ENCODE measurements at places on chromosomes 5 and 9.

- no peak for DNase-seq
Measured at GRCh38 chr5:156124708-156125107, 202.3 kb upstream of the SGCD start.

- DNase-seq, result no peak
Measured at GRCh38 chr5:72515211-72515610, 8.0 kb upstream of the ZNF366 start.

- no peak for DNase-seq
Measured at GRCh38 chr9:124483481-124483880, 23.7 kb downstream of the NR5A1 start.

GRCh38 chr5:73493421-73493820 is 4.8 kb upstream of the BTF3 start:
- DNase-seq, result no peak

GRCh38 chr9:134291961-134292871 is 34.0 kb upstream of the RXRA start:
- DNase-seq, result no peak

- DNase-seq, result no peak
Measured at GRCh38 chr9:127980060-127980705, 606 bp downstream of the EEIG1 start.

DNA sequence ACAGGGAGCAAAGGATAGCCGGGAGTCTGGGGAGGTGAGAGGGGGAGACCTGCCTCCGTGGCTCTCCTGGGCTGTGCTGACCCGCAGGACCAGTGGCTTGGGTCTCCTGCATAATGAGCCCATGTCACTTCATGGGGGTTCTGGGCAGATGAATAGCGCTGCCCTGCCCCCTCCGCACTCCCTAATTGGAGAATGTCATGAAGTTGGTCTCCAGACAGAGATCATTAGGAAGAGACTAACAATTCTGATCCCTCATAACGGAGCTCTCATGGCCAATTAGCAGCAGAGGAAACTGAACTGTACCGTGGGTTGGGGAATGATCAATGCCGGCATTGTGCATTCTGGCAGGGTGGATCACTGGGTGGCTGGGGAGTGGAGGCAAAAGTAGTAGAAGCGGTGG is 186.1 kb downstream of the FSTL4 start:
- no peak for DNase-seq

DNA sequence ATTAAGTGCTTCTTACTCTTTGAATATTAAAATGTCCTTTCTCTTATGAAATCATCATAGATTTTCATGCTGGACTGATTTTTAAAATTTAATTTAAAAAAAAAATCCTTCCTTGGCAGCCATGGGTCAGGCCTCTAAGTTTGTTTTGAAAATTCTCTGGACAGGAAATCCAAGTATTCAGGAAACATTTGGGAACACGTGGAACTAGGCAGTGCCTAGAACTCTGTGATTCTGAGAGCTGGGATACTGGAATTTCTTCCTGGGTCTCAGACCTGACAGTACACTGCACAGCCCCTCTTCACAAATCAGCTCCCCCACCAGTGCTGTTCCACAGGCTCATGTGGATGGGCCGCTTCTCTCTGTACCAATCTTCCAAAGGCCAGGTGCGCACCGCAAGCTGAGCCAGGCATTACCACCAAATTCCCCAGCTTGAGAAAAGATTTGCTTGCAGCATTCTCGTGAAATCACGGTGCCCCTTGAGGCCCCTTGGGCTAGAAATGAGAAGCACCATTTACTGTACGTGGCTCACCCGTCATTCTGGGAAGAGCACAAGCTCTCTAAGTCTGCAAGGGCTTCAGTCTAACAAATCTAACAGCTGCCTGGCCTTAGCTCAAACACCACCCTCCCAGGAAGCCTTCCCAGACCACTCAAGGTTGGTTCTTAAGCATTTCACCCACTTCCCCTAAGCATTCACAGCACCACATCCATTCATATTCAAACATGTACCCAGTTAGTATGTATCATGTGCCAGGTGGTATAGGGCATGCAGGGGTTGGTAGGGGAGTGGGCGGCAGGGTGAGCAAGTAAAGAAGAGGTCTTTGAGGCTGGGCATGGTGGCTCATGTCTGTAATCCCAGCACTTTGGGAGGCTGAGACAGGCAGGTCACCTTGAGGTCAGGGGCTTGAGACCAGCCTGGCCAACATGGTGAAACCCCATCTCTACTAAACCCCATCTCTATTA is 26.5 kb downstream of the B4GALT1 start:
- peak; percentile 18 for DNase-seq

DNA sequence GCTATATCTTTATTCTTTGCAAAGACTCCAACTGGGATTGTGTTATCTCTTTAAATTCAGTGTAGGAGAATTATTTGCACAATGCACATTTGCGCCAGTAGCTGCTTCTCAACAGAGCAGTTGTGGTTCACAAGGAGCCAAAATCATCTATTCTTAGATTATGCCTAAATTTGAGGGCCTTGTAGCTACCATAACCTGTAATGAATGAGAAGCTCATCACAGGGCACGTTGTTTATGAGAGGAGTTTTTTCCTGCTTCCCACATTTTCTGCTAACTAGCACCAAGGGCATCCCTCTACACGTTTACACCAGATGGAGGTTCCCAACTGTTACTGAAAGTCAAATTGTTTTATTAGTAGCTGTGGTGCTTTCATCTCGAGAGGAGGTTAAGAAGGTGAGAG is 322.4 kb downstream of the TMEM161B start:
- no peak for DNase-seq

- no peak for DNase-seq
Measured at GRCh38 chr5:124912638-124913328, 166.3 kb upstream of the ZNF608 start.

DNA sequence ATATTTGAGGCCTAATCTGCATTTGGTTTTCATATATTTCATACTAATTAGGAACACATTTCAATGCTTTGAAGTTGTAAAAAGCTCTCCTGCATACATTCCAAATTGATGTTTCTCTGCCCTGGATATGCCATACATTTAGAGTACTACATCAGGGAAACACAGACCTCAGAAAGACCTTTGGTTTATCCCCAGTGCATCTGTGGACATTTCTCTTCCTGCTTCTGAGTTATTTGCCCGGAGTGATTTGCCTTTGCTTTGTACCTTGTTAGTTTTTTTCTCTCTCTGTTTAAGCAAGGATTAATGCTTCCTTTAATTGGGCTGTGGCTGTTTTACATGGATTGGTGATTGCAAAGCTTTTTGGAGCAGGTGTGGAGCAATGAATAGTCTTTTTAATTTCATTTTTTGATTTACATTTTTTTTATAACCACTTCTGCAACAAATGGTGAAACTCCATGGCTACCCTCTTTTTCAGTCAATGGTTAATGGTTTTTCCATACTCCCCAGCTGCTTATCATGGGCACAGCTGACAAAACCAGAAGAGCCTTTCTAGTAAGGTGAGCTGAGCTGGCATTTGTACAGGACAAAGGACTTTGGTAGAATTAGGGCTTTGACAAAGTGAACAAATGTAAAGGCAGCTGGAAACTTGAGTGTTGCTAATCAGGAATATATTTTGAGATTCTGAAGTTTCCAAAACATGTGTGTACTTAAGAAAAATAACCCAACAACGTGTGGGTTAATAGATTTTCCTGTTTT is 54.2 kb downstream of the ZSWIM6 start:
- no peak for DNase-seq

DNA sequence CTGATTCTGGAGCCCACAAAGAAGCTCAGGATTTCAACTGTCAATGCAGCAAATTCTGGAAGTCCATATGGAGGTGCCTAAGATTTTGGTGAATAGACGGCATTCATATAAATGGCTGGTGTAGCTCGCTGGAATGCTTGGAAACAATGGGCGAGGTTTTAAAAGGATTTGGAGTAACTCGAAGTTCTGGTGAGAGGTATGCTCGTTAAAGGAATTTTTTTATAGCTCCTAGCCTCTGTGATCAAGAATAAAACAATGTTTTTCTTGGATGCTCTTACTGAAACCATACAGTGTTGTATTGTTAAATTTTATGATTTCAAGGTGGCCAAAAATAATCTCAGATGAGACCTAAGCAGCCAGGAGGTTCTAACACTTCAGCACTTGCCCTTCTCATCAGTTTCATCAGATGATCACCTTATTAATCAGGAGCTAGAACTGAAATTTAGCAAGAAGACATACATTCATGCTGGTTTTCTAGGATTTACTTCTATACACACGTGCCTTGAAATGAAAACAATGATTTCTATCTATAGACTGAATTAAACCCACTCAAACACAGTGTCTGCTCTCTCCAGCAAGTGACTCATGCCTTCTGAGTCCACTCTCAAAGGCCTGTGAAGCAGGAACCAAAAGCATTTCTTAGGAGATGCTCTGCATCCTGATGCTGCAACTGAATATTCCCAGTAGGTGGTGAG is 79.2 kb downstream of the OTULIN start:
- no peak for DNase-seq

DNA sequence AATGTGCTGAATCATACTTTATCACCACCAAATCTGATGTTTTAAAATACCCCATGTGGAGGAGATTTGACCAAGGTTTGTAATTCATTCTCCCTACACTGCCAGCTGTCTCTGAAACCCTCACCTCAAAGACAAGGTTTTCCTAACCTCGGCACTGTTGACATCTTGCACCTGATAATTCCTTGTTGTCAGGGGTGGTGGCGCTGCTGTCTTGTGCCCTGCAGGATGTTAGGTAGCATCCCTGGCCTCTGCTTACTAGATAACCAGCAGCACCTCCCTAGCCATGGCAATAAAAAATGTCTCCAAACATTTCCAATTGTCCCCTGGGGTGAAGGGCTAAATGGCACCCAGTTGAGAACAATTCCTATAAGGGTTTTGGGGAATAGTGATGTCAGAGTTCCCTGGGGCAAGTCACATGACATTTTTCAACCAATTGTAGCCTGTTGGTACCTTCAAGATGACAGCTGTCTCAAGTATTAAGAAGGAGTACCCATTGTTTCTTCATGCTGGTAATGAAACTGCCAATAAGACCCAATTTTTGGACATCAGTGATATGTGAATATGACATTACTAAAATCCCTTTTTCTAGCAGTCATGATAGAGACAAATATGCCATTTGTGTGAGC is 160.6 kb upstream of the PLCXD3 start:
- no peak for DNase-seq

- DNase-seq, result peak; percentile 45
Measured at GRCh38 chr5:1542781-1543180, 19.0 kb upstream of the LPCAT1 start.

DNA sequence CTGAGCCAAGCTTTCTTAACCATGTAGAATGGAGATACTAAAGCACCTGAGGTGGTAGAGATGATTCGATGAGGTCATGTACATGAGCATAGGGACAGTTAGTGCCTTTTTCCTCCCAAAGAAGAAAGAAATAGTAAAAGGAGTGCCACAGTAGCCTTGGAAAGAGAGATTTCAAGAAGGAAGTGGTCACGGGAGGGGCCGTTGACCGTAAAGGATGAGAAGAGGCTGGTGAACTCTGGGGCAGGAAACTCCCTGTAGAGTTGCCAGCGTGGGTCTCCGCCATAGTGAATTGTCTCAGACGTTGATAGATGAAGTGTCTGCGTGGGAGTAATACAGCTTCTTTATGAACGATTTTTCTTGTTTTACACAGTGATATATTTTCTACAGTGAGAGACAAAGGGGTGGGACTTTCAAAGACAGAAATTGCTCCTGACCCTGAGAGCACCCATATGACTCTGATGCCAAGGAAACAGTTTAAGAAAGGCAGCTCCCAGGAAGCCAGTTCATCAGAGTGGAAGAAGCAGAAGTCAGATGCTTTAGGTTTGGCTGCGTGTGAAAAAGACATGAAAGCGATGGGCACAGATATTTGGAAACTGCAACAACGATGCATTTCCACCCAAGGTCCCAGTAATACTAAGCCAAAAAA is 41.3 kb downstream of the UGCG start:
- DNase-seq, result peak; percentile 34

DNA sequence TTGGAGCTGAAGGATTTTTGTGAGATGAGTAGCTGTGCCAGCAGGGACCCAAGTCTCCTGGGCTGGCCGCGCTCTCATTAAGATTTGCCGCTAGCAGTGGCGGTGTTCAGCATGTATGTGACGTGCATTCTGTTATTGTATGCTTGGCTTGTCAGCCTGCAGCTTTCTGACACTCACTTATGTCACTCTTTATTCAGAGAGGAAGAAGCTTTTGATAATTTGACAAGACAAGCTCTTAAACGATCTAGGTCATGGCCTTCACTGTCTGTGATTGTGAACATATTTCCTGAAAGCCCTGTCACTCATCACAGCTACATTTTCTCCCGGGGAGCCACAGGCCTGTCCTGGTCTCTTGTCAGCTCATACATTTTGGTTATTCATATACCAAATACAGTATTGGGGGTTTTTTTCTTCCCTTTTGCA is 98.2 kb upstream of the GRHPR start:
- no peak for DNase-seq

- no peak for DNase-seq
Measured at GRCh38 chr5:30112867-30113266, 1080.6 kb upstream of the CDH6 start.

GRCh38 chr9:21154018-21154608 is 12.3 kb downstream of the IFNA21 start:
- DNase-seq, result no peak

DNA sequence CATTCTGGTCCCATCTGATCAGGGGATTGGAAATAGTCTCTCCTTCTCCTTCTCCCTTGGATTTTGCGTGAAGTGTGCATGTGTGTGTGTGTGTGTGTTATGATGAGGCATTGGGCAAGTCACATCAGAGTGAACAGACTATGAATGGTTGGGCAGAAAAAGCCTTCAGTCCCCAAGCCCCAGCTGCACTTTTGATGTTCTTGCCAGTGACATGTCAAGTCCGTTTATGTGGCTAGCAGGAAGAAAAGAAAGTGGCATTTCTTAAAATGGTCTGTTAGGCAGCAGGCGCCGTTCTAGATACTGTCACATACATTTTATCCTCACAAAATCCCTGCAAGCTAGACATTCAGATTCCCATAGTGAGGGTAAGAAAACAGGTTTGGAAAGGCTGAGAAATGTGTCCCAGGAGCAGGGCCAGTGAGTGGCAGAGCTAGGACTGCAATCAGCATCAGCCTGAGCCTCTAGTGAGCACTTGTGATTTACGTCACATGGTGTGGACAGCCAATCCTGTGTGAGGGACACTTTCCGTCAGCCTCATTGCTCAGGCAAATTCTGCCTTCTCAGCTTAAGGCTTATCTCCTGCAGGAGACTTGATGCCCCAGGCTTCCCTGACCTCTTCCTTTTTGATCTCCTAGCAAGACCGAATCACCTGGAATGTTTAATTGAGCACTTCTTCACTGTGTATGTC is 60.4 kb downstream of the GLRA1 start:
- no peak for DNase-seq

DNA sequence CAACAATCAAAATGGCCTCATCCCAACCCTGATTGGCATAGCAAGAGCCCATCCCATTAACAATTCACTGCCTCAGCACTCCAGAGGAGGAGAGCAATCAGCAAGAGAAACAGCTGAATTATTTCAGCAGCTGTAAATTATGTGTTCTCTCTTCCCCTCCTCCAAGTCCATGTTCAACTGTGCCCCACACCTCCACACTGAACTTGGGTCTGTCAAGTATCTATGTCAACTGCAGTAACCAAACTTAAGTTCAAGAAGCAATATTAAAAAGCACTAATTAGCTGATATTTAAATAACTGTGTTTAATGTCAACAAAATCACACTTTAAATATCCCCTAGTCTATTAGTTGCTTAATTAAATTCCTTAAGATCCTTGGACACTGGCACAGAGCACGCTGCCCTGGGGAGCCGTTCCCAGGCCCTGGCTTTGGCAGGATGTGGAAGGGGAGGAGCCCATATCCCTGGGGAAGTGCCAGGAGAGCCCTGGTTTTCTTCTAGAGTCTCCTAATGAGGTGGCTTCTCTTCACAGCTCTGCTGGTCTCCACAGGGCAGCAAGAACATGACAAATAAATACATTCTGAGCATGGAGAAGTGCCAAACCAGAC is 50.6 kb downstream of the SIL1 start:
- DNase-seq, result no peak

GRCh38 chr5:136979131-136979530 is 520.0 kb downstream of the SPOCK1 start:
- no peak for DNase-seq
